Right renal pelvis (tissue), 4 donors: ENCODE measurements at places on chromosomes 7 and 10. TPM values are rescaled to one million over a fixed set of nuclear protein-coding genes. Genes with fewer than 3 reads are reported as not detected.

- no peak for DNase-seq
Measured at GRCh38 chr7:29000717-29001076, 42.6 kb upstream of the TRIL start.

- no peak for DNase-seq
Measured at GRCh38 chr7:139973101-139974050, 89.4 kb downstream of the PARP12 start.

DNA sequence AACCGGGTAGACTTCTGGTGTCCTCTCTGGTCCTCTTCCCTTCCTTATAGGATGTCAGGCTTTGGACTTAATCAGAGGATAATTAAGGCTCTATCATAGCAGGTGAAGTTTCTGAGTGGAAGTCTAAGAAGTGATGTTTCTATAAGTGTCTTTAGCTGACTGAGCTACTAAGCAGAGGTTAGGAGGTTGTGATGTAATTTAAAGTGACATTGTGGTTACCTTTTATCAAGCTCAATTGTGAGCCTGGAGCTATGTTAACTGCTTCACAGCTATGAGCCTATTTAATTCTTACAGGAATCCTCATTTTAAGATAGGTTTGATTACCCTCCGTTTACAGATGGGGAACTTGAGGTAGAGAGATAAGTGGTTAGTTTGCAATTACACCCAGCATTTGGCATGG lies 365.1 kb downstream of the AUTS2 start:
- DNase-seq: no peak

Gene INHBA
- polyA plus RNA-seq: 5.8 TPM

Gene WEE2
- polyA plus RNA-seq: 0.43 TPM

- no peak for DNase-seq
Measured at GRCh38 chr10:59212301-59212798, 35.9 kb downstream of the PHYHIPL start.

Gene MDH2
- 198 TPM for polyA plus RNA-seq

Gene RHOBTB1
- 77.9 TPM for polyA plus RNA-seq

- DNase-seq: no peak
Measured at GRCh38 chr10:121469797-121470606, 128.2 kb downstream of the FGFR2 start.

- DNase-seq: no peak
Measured at GRCh38 chr7:2809903-2810625, 34.0 kb downstream of the GNA12 start.

DNA sequence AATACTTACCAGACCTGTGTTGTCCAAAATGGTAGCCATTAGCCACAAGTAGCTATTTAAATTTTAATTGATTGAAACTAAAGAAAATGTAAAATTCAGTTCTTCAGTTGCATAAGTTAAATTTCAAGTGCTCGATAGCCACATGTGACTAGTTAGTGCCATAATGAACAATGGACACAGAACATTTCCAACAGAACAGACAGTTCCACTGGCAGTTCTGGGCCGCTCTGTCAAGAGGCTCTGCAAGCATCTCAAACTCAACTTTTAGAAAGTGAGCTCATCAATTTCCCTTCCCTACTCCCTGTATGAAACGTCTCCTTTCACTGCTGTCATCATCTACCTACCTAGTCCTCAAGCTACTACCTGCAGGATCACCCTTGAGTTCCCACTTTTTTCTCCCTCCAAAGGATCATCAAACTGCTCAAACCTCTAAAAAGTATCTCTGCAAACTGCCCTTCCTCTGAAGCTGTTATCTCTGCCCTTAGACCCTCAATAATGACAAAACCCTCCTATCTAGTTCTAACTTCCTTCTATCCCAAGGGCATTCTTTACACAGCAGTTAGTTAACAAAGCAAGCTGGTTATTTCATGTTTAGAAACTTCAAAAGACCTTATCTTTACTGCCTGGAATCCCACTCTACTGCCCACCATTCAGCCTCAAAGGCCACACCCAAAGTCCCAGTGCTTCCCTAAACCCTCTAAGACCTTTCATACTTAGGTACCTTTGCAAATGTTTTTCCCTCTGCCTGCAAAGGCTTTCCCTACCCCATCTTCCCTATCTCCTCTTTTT lies 20.6 kb downstream of the SHTN1 start:
- DNase-seq: no peak

DNA sequence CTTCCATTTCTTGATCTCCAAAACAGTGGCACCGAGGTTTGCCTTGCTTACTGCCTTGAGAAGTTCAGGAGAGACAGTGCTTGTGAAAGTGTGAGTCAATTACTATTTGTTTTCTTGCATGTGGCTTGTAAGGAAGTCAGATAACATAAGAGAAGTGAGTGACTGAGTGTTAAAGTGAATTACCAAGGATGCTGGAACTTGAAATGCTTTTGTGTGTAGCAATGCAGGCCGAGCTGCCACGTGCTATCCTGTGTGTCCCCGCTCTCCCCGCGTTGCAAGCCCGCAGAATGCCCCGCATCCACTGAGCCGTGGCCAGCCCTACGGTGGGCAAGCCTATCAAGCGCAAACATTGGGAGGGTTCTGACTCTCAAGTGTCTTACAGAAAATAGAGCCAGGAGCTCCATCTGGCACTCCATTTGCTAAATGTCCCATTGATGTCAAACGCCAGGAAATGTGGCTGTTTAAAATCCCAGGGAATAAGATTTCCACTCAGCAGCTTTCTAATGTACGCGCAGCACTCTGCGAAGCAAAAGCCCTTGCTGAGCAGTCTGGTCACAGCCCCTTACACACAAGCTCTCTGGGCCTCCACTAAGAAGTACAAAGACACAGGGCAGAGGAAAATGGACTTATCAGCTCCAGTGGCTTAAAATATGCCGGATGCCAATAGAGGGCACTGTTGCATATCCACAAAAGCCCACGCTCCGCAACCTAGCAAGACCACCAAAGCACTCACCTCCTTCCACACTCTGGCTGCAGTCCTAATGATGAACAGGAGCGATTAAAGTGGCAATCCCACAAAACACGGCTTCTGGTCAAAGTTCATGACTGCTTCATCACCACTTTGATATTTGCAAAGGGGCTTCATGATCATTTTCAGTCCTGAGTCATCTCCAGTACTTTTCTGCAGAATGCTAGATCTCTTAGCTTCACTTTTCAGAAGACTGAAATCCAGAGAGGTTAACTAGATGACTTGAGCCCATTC lies 158.0 kb upstream of the ITGB1 start:
- peak; percentile 61 for DNase-seq

Gene AKR1D1
- polyA plus RNA-seq: not detected

Gene C10orf143
- 5.8 TPM for polyA plus RNA-seq

Gene AMPH
- polyA plus RNA-seq: 15.4 TPM

- DNase-seq: no peak
Measured at GRCh38 chr10:17476073-17476472, 21.7 kb upstream of the ST8SIA6 start.

DNA sequence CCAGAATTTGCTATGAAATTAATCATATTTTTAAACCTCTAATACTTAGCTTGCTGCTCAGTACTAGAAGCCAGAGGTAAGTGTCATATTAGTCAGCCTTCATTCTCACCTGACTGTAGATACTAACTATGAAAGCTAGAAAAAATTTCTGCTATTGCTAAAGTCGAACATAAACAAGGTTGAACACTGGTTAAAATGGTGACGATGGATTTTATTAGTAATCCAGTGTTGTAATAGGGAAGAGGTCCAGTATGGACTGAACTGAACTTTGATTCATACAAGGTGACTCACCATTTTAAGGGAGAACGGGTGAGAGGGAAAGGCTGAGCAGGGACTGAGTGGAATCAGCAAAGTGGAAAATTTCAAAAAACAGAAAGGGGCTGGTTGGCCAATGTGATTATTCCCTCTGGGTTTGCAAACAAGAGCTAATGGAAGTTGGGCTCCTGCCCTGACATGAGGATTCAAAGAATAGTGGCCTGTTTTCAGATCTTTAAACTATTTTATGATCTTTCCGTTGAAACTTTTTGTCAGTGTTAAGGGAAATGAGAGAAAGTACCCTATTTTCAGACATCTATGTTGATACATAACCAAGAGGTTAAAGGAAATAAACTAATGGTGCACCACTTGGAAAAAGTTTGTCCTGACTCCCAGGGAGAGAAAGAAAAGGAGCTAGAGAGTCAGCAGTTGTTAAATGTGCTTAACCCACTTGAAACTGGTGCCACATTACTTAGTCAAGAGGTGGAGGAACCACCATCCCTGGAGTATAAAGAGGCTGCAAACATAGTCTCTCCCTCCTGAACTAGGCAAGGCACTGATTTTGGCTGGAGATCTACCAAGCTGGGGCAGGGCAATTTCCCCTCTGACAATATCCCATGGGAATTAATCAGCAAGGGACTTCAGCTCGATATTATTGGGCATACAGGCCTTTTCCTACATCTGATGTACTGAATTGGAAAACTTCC lies 15.3 kb upstream of the AKR1C1 start:
- DNase-seq: no peak

GRCh38 chr7:147809786-147810185 lies 780.8 kb upstream of the C7orf33 start:
- DNase-seq: no peak

- no peak for DNase-seq
Measured at GRCh38 chr7:132765861-132766260, 189.6 kb upstream of the PLXNA4 start.

DNA sequence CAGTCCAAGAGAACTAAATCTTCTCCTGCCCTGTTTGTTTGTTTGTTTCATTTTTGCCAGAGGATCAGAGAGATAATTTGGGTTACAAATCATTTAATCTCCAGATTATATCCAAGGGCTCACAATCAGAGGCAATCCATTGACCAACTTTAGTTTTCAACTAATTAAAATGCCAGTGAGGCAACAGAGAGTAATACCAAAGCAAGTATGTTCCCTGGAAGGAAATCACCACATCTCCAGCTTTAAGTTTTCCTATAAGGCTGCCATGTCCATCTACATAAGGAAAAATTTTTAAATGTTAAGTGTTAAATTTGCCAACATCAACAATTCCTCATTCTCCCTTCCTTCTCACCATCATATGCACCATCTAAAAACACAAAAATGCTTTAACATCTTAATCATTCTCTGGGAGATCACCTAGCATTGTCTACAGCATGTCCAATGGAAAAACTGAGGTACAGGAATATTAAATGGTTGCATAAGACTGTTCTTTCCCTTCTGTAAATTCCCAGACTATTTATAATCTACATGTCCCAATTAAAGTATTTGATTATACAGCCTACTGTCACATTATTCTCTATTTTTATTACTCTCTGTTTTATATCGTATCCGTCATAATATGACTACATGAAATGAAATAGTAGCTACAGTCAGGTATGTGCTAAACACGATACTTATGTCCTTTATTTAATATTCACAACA lies 14.1 kb downstream of the USP54 start:
- DNase-seq: no peak

DNA sequence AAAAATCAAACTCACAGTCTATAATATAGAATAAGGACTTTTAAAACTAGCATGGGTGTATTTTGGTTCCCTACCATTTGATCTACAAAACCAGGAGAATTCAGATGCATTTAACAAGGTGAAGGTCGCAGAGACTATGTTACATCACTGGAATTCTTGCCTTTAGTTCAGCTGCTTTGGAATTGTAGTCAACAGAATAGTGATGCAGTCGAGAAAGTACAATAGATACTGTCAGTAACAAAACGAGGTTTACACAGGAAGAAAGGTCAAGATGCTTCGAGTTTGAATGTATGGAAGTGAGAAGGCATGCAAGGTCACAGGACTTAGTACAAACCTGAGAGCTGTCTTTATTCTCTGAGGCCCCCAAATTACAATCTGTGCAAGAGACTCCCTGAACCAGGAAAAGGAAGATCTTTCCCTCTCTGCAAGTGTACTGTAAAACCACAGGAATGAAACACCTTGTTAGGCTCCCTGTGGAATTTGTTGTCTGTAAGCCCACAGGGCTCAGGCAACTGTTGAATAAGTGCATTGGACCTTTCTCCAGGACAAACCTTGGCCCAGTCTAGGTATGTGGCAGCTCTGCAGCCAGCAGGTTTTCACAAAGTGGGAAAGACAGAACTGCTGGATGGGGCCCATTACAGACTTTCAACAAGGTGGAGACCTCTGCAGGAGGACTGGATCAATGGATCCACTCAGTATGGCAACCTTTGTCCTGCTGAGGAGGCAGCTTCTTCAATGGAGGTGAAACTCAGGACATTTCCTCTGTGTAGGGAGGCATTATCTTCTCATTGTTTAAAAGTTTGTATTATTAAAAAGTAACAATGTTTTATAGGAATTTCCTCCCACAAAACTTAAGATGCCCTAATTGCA lies 101.1 kb upstream of the GSDME start:
- no peak for DNase-seq

DNA sequence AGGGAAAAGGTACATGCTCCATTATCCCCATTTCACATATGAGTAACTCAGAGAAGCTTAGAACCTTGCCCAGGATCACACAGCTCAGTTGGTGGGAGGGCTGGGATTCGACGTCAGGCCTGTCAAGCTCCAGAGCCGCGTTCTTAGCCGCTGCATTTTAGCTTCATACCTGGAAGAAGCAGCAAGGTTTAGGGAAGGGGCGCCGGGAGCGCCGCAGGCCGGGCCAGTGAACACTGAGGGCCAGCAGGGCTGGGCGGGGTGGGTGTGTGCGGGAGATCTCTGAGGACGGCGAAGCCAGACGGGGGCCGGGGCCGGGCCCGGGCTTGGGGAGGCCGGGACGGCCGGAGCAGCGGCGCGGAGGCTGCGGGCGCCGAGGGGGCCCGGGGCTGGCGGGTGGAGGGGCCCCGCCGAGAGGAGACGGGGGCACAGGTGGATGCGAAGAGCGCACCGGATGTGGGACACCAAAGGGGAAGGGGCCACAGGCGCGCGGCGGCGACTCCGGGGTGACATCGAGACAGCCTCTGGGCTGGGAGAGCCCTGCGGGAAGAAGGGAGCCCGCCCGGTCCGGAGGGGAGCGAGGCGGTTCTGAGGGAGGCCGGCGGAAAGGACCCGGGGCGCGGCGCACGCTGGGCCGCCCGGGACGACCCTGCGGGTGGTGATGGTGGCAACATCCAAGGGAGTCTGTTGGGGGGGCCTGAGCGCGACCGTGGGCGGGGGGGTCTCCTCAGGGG lies 498 bp downstream of the NDST2 start:
- DNase-seq: no peak

GRCh38 chr7:18096087-18096486 lies 68.4 kb upstream of the PRPS1L1 start:
- DNase-seq: no peak

DNA sequence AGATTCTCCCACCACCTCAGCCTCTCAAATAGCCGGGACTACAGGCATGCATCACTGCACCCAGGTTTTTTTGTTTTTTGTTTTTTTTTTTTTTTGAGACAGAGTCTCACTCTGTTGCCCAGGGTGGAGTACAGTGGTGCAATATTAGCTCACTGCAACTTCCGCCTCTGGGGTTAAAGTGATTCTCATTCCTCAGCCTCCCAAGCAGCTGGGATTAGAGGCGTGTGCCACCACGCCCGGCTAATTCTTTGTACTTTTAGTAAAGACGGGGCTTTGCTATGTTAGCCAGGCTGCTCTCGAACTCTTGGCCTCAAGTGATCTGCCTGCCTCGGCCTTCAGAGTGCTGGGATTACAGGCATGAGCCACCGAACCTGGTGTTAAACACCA lies 107.5 kb upstream of the KIF5B start:
- DNase-seq: no peak

GRCh38 chr7:48497521-48497920 lies 326.3 kb downstream of the ABCA13 start:
- no peak for DNase-seq

Gene TAS2R60
- polyA plus RNA-seq: not detected

GRCh38 chr10:14926061-14926470 lies 27.8 kb downstream of the DCLRE1C start:
- no peak for DNase-seq

Gene FEZF1
- not detected for polyA plus RNA-seq

Gene CEP55
- polyA plus RNA-seq: 17.0 TPM
